ENCODE measurements at places on chromosomes 3 and 15.

GRCh38 chr3:99971761-99972160 is 142.5 kb downstream of the FILIP1L start:
- DNase-seq = no peak

DNA sequence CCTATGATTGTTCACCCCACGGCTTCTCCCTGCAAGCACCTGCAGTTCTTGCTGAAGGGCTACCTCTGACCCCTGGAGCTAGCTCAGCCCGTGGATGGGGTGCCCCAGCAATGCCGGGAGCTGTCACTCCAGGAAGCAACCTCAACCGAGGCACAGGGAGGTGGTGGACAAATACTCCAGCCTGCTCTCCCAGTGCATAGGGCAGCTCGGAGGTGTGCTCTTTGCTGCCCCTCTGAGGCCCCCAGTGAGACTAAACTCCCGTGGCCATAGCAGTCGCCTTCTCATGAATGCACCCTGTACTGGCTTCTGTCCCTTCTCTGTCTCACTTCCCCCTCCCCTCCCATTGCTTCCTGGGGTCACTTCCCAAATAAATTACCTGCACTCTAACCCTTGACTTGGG is 48.5 kb downstream of the LINGO1 start:
- DNase-seq = no peak

DNA sequence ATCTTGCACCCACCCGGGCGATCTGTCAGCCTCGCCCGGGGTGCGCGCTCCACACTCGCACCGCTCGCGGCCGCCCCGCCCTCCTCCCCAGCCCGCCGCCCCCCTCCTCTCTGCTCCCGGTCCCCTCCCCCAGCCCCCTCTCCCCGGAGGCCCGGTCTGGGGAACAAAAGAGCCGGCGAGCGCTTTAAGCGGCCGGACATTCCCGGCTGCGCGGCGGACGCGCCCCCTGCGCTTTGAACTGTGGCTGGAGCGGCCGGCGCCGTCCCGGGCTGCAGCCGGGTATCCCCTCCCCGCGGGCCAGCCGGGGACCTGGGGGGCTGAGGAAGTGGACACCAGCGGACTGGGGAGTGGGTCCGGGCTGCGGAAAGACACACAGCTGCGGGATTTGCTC is at the start of gene IGDCC3:
Gene IGDCC3 (minus strand): TSS at position 27 of the 391 bp plus-strand sequence. CDS start 214 bp downstream, outside the sequence.
- DNase-seq = no peak

DNA sequence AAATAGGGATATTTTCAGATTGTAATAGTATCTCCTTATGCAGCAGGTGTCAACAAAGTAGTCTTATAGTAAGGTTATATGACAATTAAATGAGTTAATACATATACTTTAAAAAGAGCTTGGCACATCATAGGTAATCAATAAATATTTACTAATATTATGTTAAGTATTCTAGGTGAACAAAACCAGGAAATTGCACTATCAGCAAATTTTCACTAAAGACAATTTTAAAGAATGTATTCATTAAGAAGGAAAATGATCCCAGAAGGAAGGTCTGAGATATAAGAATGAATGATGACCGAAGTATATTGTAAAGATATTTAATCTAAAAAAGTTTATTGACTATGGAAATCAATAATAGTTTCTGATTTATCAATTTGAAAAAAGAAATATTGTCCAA is 281.9 kb downstream of the ADAMTSL3 start:
- DNase-seq = no peak

DNA sequence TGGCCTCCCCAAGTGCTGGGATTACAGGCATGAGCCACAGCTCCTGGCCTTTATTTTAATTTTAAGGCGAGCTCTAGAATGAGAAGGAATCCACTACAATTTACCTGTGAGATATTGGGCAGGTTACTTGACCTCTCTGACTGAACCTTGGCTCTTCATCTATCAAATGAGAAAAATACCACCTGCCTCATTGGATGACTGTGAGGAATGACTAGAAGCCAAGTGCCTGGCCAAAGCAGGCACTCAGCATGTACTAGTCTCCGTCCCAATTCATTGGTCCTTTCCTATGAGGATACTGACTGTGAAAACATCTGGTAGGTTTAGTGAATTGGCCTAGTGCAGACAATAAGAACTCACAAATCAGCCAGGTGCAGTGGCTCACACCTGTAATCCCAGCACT is 38.5 kb upstream of the OSBPL11 start:
- DNase-seq = no peak

- DNase-seq = no peak
These were observed 176.3 kb downstream of the ZMAT3 start for GRCh38 chr3:178895178-178895789.

GRCh38 chr3:149806171-149806778 is 6.7 kb upstream of the RNF13 start:
- no peak for DNase-seq

- no peak for DNase-seq
These were observed 165.4 kb upstream of the TOPAZ1 start for GRCh38 chr3:44076221-44076829.

GRCh38 chr15:57217778-57218598 is 158.3 kb upstream of the CGNL1 start:
- DNase-seq = no peak
